ENCODE measurements at places on chromosomes 4 and X.

- peak; percentile 32 for DNase-seq
These were observed 343.1 kb downstream of the MID1IP1 start for GRCh38 chrX:39144323-39144722.

GRCh38 chr4:118783887-118784286 is 52.0 kb downstream of the SEC24D start:
- peak; percentile 66 for DNase-seq

- peak; percentile 91 for DNase-seq
These were observed 20.0 kb downstream of the CFAP97 start for GRCh38 chr4:185183622-185184281.

- DNase-seq = no peak
These were observed 228.2 kb upstream of the DIPK2B start for GRCh38 chrX:45428831-45429230.

DNA sequence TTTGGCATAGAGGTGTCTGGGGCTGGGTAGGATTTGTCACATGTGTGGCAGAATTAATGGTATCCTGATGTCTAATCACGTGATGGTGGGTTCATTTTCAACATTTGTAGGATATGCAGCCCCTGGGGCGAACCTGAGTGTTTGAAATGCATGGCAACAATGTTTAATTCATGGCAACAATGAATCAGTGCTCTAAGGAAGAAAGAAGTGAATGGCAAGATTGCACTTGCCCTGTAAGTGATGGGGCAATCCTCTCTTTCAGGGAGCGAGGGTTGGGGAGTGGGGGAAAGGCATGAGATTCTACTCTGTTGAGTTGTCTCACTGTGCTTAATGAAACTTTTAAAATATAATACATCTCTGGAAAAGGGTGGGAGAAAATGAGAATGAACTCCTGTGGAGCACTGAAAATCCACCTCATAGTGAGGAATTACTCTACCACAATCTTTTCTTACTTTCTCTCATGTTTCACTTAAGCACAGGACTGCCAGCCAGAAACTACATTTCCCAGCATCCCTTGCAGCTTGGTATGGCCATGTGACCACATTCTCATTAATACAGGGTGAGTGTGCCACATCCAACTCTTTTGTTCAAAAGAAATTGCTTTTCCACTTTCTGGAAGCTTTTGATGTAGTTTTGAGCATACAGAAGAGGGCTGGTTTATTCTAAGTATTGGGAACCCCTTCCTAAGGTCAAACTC is 64.0 kb upstream of the PGM2 start:
- peak; percentile 93 for DNase-seq

- DNase-seq = no peak
These were observed 182.0 kb upstream of the AADAT start for GRCh38 chr4:170271723-170272122.

- no peak for DNase-seq
These were observed 391.2 kb downstream of the ANKRD50 start for GRCh38 chr4:124321364-124321763.

DNA sequence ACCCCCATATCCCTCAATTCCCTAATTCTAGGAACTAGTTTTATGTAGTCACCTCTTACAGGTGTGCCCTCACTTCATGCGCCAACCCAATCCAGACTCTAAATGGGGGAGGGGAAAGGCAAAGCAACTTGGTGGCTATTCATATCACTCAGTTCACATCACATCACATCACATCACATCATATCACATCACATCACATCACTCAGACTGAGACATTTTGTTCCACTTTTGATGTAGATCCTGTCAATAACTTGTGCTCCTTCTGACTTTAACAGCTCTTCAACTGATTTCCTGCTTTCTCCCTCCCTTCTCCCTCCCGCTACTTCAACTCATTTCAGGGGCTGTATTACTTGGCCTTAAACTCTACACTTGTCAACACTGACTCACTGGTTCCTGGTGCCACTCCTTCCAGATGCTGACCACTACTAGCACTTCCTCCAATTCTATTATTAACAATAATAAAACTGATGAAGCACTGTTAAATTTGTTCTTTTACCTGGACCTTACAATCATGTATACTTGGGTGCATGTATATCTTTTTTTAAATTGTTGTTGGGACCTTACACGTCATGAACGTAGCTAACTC is 29.1 kb upstream of the PLS3 start:
- peak; percentile 42 for DNase-seq

GRCh38 chr4:68960294-68961163 is 8.9 kb upstream of the UGT2A3 start:
- DNase-seq = no peak

- DNase-seq = no peak
These were observed 124.9 kb downstream of the IRF2 start for GRCh38 chr4:184349283-184350039.

GRCh38 chr4:77194989-77195388 is 38.0 kb downstream of the CCNG2 start:
- peak; percentile 35 for DNase-seq

GRCh38 chr4:48635980-48636379 is 144.1 kb downstream of the FRYL start:
- no peak for DNase-seq

- DNase-seq = no peak
These were observed 41.6 kb downstream of the LIMCH1 start for GRCh38 chr4:41579526-41579925.

DNA sequence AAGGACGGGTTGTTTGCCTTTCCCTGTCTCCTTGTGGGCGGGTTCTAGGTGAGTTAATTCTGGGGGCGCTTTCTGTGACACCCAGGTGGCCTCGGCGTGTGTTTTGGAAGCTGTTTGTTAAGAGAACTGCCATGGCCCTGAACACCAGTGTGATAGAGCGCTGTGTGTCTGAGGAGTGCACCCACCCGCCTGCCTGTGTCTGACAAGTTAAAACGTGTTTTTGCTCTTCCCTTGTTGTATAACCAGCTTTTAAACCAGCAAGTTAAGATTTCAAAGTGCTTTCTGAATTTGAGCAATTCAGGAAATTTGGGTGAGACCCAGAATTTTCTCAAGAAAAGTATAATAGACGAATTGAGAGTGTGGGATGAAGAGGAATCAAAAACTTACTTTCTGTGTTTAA is 55.2 kb upstream of the HGFAC start:
- peak; percentile 87 for DNase-seq

- no peak for DNase-seq
These were observed 398.0 kb downstream of the MAGEB5 start for GRCh38 chrX:26613956-26614355.

DNA sequence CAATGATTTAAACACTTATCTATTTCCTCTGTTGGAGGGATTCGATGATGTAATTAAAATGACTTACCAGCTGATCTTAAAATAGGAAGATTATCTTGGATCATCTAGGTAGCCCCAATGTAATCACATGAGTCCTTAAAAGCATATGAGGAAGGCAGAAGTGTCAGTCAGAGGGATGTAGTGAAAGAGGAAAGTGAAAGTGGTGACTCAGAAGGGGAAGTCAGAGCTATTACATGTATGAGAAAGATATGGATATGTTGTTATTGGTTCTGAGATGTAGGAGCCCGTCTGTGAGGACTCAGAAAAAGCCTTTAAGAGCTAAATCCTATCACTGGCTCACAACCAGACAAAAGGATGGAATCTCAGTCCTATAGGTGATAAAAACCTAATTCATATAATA is 456.4 kb downstream of the DACH2 start:
- peak; percentile 6 for DNase-seq

DNA sequence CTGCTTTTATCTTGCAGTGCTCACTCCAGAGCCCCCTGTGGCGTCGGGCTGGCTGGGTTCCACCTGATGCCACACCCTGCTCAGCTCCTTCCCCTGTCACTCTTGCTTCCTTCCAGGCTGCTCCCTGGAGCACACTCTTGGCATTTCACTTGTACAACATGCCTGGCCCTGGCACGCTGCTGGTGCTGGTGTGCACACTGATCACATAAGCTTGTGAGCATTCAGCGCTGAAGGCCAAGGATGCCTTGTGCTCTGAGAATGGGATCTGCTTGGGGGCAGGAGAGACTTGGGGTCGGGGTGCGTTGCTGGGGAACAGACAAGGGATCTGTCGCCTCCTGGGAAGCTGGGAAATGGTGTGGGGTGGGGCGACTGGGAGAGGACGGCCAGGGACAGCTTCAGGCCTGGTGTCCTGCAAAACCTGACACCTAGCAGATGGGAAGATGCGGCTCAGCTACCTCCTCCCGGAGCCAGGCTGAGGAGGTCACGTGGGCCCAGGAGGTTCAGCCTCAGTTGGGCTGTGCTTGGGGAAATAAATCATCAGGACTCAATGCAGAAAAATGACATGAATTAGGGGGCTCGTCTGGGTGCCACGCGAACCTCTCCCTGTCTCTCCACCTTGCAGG is 108.5 kb downstream of the PHKA2 start:
- no peak for DNase-seq

- no peak for DNase-seq
These were observed 408.7 kb upstream of the ZFP42 start for GRCh38 chr4:187586892-187587291.

DNA sequence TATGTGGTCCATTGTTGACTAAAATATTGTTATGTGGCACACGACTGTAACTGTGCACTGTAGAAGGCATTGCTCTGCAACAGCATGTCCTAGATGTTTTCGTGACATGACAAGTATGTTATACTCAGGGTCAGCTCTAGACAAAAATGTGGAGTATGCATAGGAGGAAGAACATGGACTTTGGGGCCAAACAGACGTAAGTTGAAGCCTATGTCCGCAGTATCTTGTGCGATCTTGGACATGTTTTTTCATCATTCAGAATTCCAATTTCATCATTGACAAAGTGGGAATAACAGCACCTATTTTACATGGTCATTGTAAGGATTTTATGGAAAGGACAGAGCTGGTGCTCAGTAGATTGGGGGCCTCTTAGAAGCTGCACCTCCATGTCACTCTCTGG is 27.7 kb upstream of the PROM1 start:
- DNase-seq = no peak
